ENCODE measurements at places on chromosomes 16 and 17.

GRCh38 chr16:57388359-57389086 lies 16.0 kb upstream of the CCL17 start:
- DNase-seq = no peak

GRCh38 chr16:22329199-22329695 lies 32.0 kb downstream of the POLR3E start:
- no peak for DNase-seq

- DNase-seq = no peak
These were observed 7.7 kb upstream of the ARL5C start for GRCh38 chr17:39173526-39174274.

GRCh38 chr17:65131946-65132345 lies 5.2 kb upstream of the RGS9 start:
- DNase-seq = no peak

- DNase-seq = no peak
These were observed 29.3 kb downstream of the PHKB start for GRCh38 chr16:47490471-47490870.

DNA sequence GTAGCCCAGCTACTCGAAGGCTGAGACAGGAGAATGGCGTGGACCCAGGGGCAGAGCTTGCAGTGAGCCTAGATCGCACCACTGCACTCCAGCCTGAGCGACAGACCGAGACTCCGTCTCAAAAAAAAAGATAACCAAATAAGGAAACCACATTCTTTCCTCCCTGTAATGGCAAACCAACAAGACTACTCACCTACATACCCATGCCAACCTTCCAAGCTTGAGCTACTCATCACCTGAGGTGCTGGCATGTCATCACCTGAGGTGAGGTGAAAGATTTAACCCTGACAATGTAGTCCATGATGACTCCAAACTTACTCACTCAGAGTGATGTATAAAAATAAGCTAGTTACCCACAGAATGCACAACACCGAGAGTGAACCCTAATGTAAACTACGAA lies 85.2 kb downstream of the SMG6 start:
- no peak for DNase-seq

DNA sequence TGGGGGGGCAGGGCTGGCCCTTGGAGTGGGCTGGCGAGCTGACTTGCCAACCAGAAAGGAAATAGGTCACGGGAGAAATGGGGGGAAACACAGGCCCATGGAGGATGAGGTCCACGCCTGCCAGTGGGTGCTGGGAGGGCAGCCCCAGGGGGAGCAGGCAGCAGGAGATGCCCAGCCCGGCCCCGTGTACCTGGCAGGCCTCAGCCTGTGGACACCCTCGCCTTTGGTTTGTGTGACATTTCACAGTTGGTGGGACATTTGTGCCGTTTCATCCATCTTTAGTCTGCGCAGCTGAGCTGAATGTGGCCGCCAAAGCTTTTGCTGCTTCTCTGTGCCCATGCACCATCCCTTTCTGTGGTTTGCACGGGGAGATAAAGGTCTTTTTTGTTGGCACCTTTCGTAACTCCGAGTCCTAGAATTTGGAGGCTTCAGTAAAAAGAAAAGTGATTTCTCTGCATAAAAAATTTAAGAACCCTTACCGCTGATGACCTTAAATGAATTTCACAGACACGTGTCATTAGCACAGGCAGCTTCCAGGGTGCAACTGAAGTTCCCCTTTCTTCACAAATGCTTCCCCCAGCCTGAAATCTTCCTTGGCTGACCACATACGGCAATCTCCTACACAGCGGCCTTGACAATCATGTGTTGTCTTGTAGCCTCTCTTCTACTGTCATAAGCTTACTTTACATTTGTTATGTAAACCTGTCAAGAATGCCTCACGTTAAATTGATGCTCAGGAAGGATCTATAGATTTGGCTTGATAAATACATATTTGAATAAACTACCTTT lies 193.6 kb downstream of the RPTOR start:
- no peak for DNase-seq

DNA sequence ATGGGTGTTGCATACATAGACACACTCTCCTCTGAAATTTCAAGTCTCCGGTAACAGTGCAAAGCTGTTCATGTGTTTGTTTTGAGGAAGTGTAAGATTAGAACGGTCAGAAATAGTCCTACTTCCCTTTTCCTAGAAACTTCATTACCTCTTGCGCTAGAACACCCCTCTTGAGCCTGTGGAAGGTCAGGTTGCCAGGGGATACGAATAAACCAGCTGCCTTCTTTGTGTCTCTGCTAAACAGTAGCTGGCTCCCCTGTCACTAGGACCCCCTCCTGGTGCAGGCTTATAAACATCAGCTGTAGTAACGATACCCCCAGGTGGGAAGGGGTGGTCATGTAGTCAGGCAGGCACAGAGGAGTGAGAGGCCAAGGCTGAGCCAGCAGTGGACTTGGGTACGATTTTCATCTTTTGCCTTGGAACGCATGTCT lies 113.4 kb upstream of the RCVRN start:
- no peak for DNase-seq

DNA sequence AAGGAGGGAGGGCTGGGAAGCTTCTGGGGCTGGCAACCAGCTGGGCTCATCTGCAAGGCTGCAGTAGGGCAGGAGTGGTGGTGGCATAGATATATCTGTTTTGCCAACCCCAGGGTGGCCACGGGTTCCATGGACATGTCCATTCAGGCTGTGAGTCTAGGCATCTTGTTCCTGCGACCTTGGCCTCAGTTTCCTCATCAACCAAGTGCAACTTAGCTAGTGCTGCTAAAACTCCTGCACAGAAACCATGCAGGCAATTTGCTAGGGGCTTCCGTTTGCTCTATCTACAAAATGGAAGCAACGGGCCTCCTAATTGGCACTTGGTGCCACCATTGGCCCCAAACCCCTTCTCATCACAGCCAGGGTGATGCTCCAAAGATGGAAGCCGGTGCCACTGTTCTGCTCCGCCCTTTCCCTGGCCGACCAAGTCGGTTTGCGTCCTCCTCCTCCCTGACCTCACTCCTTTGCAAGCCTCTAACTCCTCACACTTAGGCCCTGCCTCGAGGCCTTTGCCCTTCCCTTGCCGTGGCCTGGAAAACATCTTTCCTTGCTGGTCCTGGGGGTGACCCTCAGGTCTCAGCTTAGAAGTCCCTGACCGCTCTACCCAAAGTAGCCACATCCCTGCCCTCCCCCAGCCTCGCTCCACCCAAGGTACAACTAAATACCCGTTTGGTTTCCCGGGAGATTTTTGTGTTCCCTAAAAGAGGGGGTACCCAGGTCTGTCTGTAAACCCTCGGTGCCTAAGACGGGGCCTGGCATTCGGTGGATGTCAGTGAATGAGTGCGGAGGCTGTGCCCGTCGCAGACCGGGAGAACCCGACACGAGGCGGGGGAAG lies 1.2 kb downstream of the SREBF1 start:
- no peak for DNase-seq

DNA sequence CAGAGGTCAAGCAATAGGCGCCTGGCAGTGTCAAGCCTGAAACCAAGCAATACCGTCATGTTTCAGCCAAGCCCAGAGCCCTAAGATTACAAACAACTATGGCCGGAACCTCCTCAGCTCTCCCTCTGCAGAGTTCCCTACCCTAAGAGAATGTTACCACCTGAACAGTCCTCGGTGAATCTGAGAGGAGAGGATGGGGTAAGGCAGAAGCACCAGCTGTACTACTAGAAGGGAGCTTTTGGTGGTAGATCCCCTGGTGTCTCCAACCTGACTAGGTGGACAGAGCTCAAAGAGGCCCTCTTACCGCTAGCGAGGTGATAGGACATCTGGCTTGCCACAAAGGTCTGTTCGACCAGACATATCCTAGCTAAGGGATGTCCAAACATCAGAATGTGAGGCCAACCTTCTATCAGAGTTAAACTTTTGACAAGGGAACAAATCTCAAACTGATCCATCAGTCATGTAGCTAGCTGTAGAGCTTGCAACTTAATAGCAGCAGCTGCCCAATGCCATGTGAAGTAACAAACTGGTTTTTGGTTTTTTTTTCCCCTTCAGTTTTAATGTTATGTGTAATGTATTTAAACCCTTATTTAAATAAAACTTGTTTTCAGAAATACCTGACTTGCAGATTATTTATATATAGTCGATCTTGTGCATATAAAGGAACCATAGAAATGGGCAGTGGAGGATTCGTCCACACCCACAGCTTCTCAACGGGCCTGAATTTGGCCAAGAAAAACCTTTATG lies 2.5 kb downstream of the EIF1 start:
- DNase-seq = peak; percentile 26

GRCh38 chr16:48507391-48507790 lies 102.6 kb downstream of the N4BP1 start:
- no peak for DNase-seq

GRCh38 chr16:392450-393030 lies 4.5 kb upstream of the NME4 start:
- DNase-seq = no peak

DNA sequence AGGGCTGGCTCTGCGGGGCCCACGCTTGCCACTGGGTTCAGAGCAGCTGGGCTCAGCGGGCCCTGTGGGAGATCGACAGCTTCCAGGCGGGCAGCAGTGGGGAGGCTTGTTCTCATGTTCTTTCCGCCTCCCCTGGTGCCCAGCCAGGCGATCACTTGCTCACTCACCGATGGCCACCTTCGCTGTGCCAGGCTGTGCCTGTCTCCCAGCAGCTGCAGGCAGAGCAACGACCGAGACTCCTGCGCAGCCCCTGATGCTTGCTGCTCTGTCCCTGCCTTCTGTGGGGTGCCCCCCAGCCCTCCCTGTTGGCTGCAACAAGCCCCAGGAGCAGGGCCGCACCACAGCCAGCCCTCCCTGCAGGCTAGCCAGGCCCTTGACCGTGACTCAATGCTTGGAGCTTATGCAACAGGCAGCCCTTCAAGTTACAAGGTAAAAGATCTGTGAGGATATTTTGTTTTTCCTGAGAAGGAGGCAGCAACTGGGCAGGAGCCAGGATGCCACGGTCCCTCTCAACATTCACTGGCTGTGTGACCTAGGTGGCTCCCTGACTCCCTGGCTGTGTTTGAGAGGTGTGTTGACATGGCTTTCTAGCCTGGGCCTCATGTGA lies 9.6 kb upstream of the SPNS2 start:
- no peak for DNase-seq

- no peak for DNase-seq
These were observed 12.7 kb downstream of the MAPT start for GRCh38 chr17:45906927-45907622.

DNA sequence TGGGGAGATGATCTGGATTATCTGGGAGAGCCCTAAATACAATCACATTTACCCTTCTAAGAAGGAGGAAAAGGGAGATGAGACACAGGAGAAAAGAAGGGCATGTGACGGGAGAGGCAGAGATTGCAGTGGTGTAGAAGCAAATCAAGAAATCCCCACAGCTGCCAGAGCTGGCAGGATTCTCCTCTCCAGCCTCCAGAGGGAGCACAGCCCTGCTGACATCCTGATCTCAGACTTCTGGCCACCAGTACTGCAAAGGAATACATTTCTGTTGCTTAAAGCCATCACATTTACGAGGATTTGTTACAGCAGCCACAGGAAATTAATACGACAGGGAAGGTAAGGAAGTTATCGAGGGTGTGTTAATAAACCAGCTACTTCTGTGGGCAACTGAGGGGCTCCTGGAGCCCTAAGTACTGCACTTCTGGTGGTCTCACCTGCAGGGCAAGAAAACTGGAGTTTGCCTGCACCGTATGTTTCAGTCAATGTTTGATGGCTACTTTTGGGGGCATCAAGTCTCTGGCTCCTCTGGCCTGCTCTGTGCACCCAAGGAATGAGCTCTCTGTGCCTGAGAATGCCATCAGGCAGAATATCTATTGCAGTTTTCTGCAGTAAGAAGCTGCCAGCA lies 22.9 kb upstream of the CDH13 start:
- DNase-seq = peak; percentile 81

DNA sequence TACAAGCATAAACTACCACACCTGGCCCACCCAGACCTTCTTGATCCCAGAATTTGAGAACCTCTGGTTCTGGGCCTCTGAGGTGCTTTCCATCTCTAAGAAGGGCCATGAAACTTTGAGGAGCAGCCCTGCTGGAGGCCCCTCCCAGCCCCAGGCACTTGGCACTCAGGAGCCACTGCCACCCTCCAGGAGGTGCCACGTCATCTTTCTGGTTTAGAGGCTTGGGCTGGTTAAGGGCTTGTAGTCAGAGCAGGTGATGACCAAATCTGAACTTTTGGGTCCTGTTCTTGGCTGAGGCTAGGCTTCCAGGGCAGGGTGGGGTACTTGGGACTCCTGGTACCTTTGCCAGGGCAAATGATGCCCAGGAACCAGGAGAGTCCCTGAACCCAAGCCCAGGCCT lies 13.8 kb upstream of the DLX4 start:
- DNase-seq = no peak

GRCh38 chr16:88566158-88566557 lies 4.0 kb upstream of the ZC3H18 start:
- DNase-seq = no peak

- no peak for DNase-seq
These were observed 3.1 kb downstream of the HEXIM2 start for GRCh38 chr17:45164734-45165269.

- peak; percentile 20 for DNase-seq
These were observed 10.0 kb upstream of the C1QTNF8 start for GRCh38 chr16:1105888-1106620.

GRCh38 chr16:1157639-1158455 lies 4.9 kb downstream of the CACNA1H start:
- DNase-seq = no peak
